ENCODE measurements at places on chromosomes 6 and 20. TPM values are rescaled to one million over a fixed set of nuclear protein-coding genes. Genes with fewer than 3 reads are reported as not detected.

Gene HSF2
- total RNA-seq: 16.5 TPM

Gene SNX14
- total RNA-seq: 46.3 TPM

Gene DZANK1
- 3.4 TPM for total RNA-seq

Gene PLEKHG1
- 4.6 TPM for total RNA-seq

Gene TSPO2
- not detected for total RNA-seq

Gene ENPP5
- total RNA-seq: 0.95 TPM

Gene TBX18
- not detected for total RNA-seq

- DNase-seq: no peak
Observed at GRCh38 chr6:165611294-165611693, 51.7 kb downstream of the PDE10A start.

GRCh38 chr20:52031206-52031562 is 160.4 kb downstream of the ZFP64 start:
- no peak for DNase-seq

GRCh38 chr20:11445161-11445560 is 472.5 kb upstream of the BTBD3 start:
- DNase-seq: no peak

GRCh38 chr6:11232770-11233626 is 530 bp upstream of the NEDD9 start:
- no peak for DNase-seq

GRCh38 chr6:36650848-36651478 is 27.6 kb upstream of the CDKN1A start:
- no peak for DNase-seq

- DNase-seq: no peak
Observed at GRCh38 chr6:9830808-9831207, 584.1 kb downstream of the TFAP2A start.

- no peak for DNase-seq
Observed at GRCh38 chr20:62418709-62419487, 8.4 kb downstream of the RBBP8NL start.

GRCh38 chr6:21438986-21439352 is 154.6 kb upstream of the SOX4 start:
- no peak for DNase-seq

DNA sequence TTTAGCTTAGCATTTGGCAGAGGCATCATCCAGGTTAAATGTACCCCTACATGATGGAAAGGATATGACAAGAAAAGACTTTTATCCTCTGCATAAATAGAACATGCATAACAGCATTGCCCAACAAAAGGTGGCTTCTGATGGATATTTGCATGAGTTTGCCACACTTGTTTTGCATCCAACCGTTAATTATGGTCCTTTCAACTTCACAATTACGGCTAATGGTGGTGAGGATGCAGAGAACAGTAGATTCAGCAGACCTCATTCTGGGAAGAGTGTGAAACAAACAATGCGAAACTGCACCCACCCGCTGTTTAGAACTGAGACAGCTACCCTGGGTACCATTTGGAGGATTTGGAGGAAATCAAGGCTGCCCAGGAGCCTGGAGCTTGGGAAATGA is 690.9 kb upstream of the CHD6 start:
- no peak for DNase-seq

GRCh38 chr6:146719387-146719786 is 120.6 kb downstream of the ADGB start:
- DNase-seq: no peak

- peak; percentile 1 for DNase-seq
Observed at GRCh38 chr20:3407040-3407770, at the start of gene DNAAF9. Gene DNAAF9, minus strand, starts transcription at chr20:3407669. Its CDS starts 112 bp downstream, at chr20:3407557.

DNA sequence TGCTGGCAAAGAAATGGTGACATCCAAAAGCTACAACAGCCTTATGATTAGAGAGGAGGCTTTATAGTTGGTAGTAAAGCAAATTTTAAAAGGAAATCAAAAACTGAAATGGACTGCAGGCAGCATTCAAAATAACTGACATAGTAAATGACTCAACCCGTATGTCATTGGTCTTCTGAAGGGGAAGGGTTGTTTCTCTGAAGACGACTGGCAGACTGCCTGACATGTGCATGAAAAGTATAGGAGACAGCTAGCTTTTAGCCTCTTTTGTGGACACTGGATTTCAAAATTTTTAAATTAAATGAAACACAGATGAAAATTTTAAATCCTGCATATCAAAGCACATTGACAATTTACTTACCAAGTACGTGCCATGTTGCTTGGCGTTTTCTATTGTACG is 90.7 kb downstream of the TRMT6 start:
- DNase-seq: no peak

DNA sequence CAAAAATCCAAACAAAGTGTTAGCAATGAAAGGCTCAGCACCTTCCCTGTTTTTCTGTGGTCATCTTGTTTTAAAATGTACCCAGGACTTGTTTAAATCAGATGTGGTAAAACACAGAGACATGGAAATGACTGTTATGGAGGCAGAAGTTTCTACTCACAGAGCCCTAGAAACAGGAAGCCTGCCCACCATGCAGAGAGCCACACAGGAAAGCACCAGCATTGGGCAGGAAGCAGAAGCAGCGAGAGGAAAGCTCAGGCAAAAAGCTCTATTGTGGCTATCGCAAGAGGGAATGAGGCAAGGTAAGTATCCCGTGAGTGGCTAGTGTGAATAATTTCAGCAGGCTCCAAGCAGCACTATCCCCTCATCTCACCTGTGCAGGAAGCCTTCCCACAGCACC is 42.8 kb downstream of the GPR6 start:
- DNase-seq: no peak

- no peak for DNase-seq
Observed at GRCh38 chr6:33705268-33705885, 6.1 kb downstream of the UQCC2 start.

GRCh38 chr20:45452772-45453691 is 16.5 kb upstream of the WFDC2 start:
- DNase-seq: no peak

Measured in T-cell (primary cell).